ENCODE measurements at places on chromosomes 3 and 15.

- peak; percentile 28 for DNase-seq
These were observed 29.8 kb downstream of the LOXL1 start for GRCh38 chr15:73955861-73956742.

- no peak for DNase-seq
These were observed 68.0 kb upstream of the SLC6A11 start for GRCh38 chr3:10748040-10748439.

DNA sequence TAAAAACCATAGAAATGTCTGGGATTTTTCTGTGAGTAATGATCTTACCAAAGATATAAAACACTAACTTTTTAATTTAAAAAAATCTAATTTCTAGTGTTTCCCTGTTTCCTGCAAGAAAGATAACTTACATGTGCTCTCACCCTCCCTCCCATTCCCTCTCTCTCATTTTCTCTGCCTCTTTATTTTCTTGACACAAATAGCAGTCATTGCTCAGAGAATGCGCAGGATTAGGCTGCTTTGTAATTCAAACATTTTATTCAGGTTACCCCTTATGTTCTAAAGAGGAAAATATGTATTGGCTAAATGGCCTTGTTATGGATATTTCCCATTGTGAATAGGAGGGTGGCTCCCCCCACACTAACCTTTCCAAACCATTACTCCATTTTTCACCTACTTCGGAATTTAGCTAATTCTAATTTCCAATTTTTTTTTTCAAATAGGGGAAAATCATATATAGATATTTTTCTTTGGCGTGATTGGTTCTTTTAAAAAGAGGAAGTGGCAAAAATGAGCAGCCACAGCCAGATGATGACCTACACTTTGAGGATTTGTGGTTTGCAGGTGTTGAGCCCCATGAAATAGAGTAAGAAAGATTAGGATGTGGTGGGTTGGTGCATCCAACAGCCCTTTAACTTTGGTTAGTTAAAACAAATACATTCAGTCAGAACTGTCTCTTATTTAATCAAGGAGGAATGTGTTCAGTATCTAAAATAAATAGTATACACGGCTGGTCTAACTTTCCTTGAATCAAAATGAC is 554.4 kb downstream of the IGSF11 start:
- DNase-seq = no peak

DNA sequence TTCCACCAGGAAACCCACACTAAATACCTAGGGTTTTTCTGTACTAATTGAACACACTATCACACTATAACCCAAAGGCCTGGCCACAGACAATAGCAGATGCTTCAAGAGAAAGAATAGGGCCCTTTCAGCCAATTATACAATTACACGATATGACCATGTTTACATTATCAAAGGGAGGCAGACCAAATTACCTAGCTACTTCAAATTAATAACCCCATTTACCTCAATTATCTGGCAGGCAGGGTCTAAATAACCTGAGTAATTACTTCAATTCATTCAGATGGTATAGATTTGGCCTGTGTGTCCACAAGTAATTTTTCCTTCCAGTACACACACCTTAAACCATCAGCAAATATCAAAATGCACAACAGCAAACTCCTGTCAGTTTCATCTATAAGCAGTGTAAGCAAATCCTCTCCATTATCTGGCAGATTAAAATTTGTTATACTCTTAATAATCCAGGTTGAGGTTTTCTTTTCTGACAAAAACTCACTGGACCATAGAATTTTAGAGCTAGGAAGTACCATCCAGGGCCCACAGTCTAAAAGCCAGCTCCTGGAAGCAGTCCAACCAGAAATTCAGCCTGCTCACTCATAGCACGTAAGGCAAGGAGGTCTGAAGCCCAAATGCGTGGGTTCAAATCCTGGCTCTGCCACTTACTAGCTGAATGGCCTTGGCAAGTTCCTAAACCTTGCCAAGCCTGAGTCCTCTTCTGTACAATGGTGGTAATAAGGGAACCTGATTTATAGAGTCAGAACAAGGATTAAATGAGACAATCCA is 51.8 kb downstream of the RFTN1 start:
- no peak for DNase-seq

Data from fibroblast of mammary gland (primary cell).